ENCODE measurements at places on chromosomes 4 and X.

DNA sequence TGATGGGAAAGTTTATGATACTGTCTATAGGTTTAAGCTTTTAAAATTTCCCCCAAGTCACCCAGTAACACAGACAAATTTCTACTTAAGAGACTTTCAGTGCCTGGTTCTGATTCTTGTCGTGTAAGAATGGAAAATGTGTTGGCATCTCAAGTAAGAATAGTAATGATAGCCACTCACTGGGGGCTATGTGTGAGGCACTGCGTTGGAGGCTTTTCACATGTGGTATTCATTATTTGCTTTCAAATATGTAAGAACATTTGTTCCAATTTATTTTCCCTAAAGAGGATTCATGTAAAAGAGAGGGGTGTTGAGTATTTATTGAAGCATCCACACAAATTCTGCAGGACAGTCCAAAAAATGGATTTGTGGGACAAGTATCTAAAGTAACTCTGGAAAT is 143.6 kb downstream of the FNIP2 start:
- no peak for DNase-seq

- DNase-seq = no peak
Observed at GRCh38 chrX:123983240-123983639, 21.7 kb downstream of the STAG2 start.

GRCh38 chr4:163273203-163273602 is 59.2 kb downstream of the NPY1R start:
- DNase-seq = no peak

DNA sequence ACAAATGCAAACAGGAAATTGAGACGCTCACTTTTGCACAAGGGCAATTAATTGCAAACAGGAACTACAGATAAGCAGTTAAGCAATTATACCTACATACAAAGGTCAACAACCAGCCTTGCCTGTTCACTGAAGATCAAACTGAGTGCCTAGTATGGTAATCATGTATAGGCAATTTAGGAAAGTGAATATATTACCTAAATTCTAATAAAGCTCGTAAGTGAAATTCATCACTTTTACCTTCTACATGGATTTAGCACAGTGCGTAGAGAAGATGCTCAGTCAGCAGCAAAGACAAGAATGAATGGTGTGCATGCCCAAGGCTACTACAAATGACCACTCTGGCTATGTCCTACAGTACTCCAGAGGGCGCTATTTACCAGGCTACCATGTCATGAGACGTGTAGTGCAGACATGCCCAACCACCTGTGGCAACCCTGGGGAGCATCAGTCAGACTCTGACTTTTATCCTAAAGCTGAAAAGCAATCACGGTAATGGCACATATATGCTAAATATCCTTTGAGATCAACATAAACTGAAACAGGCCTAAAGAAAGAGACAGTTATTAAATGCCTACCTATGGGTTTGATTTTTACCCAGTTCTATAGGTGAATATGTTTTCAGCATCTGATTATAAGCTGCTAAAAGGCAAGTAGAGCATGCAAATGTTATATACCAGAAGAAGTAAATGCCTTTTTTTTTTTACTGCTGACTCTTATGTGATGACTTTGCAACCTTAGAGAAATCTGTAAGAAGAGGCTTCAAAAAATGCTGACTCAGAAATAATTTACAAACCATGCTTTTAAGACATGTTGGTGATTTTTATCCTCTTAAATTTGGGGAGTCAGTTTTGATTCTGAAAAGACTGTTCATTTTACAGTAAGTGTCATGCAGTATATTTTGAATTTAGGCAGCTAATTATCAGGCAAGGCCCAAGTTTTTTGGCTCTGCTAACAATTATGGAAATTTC is 178.0 kb downstream of the PPP3CA start:
- peak; percentile 59 for DNase-seq

DNA sequence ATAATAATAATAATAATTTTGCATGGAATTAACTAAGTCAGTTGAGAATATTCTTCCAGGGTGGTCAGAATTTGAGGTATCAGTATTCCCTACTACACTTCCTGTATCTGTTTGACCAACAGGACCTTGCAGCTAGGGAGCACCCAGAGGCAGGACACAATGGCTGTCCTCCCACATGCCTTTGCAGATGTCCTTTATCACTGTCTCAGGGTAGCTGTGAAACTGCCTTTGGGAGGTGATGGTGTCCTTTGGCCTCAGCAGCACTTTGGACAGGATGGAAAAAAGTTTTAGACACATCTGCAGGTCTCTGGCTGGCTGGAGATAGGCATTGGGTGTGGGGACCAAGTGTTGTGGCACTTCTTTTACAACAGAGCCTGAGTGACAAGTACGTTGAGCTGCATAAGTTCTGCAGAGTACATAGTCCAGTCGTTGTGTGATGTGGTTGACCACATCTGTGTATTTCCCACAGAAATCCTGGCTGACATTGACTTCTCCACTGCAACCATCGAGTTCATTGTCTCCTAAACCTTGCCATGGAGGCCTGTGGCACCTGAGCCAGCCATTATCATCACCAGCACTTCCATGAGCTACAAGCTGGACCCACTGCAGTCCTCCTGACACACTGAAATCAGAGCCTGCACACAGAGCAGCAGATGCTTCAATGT is 19.1 kb upstream of the UBA6 start:
- DNase-seq = no peak

GRCh38 chr4:152360045-152360410 is 175.9 kb downstream of the FBXW7 start:
- no peak for DNase-seq

DNA sequence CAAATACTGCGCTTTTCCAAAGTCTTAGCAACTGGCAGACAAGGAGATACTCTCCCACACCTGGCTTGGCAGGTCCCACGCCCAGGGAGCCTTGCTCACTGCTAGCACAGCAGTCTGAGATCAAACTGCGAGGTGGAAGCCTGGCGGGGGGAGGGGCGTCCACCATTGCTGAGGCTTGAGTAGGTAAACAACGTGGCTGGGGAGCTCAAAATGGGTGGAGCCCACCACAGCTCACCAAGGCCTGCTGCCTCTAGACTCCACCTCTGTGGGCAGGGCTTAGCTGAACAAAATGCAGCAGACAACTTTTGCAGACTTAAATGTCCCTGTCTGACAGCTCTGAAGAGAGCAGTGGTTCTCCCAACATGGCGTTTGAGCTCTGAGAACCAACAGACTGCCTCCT is 23.0 kb upstream of the NFKB1 start:
- no peak for DNase-seq

DNA sequence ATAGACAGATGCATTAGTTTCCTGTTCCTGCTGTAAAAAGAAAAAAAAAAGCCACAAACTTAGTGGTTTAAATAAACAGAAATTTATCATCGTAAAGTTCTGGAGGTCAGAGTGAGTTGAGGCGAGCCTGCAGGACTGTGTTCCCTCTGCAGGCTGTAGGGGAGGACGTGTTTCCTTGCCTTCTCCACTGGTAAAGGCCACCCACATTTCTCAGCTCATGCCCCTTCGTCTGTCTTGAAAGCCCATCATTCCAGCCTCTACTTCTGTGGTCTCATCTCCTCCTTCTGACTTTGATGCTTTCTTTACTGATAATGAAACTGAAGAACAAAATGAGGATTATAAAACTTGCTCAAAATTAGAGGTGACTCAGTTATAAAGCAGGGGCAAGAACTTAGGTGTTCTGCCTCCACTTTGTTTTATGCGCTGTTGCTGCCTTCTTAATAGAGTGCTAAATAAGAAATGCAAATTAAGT is 143.0 kb downstream of the STIM2 start:
- no peak for DNase-seq

- DNase-seq = peak; percentile 85
Observed at GRCh38 chrX:109600237-109600651, 24.7 kb downstream of the KCNE5 start.

DNA sequence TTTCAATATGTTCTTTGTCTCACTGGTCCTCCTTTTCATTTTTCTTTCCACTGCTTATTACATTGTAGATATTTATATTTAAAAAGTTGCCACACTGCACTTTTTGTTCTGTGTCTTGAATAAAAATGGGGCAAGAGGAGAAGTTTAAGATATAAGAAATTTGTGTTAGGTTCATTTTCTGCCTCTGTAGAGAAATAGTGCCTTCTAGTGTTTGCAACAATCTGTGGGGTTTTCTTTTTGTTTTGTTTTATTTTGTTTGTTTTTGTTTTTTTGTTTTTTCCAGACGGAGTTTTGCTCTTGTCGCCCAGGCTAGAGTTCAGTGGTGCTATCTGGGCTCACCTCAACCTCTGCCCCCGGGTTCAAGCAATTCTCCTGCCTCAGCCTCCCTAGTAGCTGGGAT is 20.1 kb upstream of the SMIM14 start:
- DNase-seq = no peak

DNA sequence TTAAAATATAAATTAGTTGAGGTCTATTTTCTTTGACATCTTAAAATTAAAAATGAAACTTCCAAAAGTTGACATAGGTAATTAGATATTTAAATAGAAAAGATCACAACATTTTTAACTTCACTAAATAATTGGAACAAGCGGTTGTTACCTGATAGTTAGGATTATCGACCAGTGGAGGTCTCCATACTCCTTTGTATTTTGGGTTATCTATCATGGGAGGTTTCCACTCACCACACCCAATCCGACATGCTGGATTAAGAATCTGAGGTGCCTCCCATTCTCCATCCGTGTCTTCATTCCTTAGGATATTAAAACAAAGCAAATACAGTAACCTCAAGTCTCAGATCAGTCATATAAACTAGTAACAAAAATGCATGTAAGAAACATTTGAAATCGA is 22.2 kb downstream of the SCOC start:
- no peak for DNase-seq

- peak; percentile 49 for DNase-seq
Observed at GRCh38 chrX:46236411-46236810, 308.8 kb downstream of the ZNF674 start.

All from MV-4-11 (cell line).